ENCODE measurements at places on chromosomes 1 and 21.

GRCh38 chr1:53182111-53182593 is 14.5 kb upstream of the CPT2 start:
- ATAC-seq = peak; percentile 72

- no peak for ATAC-seq
Observed at GRCh38 chr1:230820568-230820967, 47.8 kb downstream of the C1orf198 start.

DNA sequence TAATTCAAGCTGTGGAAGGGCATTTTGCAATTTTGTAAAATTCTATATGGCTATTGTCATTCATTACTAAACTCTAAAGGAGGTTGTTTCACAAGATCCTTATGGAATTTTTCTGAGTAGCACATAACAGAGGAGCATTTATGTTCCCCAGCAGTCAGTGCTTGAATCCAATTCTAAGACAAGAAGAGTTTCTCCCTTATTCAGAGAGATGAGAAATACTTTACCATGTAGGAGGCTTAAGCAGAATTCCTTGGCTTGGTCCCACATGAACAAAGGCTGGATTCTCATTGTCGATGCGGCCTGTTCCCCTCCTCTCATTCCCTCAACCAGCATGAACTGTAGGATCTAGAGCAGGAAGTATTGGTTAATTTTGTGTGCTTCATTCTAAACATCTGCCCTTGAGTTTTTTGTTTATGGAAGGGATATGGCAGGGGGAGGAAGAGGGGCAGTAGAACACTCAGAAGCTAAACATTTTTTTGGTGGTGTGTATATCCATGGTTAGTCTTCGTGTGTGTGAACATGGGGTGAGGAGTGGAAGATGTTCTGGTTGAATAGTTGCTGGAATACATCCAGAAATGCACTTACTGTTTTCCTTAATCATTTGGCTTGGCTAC is 74.3 kb downstream of the LAMC1 start:
- no peak for ATAC-seq

DNA sequence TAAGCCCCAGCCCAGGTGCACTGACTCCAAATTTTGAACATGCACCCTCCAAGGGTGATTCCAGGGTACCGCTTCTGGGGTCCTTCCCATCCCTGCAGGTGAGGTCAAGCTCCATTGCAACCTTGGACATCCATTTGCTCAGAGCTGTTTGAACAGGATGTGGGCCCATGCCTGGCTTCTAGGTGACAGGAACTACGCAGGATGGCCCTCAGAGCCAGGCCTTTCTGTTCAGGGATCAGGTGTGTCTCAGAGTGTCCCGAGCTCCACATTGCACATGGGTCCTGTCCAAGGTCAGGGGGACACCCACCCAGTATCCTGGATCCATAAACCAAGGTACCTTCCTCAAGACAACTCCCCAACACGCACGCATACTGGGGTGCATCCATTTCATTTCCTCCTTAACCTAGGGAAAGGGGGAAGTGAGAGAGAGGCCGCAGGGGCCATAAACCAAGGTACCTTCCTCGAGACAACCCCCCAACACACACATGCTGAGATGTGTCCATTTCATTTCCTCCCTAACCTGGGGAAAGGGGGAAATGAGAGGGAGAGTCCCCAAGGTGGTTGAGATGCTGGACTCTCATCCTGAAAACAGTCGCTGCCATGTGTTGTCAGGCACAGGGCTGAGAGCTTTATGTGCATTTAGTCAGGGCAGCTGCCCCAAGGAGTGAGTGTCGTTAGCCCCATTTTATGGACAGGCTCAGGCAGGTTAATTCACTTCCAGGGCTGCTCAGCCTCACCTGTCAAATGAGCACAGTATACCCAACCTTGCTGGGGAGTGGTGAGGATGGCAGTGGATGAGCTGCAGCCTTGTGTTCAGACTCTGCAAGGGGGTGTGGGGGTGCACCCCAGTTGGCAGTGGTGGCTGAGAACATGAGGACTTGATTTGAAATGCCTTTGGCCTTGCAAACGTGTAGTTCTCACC is 2.1 kb downstream of the SLC66A1 start:
- no peak for ATAC-seq

GRCh38 chr1:232922485-232922884 is 27.9 kb upstream of the NTPCR start:
- no peak for ATAC-seq

- ATAC-seq = no peak
Observed at GRCh38 chr21:32448803-32449594, 36.5 kb downstream of the EVA1C start.

- ATAC-seq = no peak
Observed at GRCh38 chr1:147717051-147717705, 43.2 kb downstream of the GJA5 start.

- no peak for ATAC-seq
Observed at GRCh38 chr21:27721675-27722074, 754.8 kb upstream of the ADAMTS5 start.

DNA sequence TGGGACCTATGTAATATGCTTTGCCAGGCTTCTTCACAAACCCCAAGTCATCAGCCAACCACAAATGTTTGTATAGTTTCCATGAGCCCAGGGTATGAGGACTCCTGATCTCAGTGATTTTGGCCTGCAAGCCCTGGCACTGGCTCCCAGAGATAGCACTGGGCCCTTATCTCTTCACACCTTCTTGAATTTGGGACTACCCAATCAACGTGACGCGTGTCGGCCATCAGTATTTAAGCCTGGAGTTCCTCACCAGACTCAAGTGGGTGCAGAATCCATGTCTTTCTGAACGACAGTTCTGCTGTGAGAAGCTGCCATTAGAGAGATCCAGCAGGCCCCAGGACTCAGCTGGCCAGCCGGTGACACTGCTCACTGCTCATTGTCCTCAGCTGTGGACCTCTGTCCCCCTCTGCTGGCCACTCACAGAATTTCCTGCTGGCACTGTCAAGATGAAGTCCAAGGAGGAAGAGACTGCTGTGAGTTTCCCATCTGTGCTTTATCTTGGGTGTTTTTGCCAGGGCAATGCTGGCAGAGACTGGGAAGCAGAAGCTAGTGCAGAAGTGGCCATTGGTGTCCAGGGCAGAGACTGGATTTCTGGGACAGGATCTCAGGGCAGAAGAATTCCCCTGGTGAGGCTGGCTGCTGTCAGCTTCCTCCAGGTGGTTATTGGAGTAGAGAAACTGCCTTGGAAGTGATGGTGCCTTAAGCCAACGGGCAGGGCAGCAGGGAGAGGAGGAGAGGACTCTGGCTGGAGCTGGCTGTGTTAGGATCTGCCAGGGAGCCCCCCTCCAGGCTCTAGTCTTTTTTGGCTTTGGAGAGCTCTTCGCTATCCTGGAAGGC is 28.4 kb downstream of the TMCC2 start:
- ATAC-seq = peak; percentile 88

DNA sequence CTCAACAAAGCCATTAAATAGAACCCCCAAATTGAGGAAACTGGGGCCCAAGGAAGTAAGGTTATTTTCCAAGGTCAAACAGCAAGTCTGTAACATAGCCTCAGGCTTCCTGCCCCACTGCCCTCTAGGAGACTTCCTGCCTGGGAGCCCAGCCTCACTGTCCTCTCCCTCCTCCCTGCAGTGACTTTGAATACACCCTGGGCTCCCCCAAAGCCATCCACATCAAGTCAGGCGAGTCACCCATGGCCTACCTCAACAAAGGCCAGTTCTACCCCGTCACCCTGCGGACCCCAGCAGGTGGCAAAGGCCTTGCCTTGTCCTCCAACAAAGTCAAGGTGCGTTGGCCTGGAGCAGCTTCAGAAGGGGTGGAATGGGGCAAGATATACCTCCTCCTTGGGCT is 18.3 kb downstream of the GRHL3 start:
- ATAC-seq = no peak

DNA sequence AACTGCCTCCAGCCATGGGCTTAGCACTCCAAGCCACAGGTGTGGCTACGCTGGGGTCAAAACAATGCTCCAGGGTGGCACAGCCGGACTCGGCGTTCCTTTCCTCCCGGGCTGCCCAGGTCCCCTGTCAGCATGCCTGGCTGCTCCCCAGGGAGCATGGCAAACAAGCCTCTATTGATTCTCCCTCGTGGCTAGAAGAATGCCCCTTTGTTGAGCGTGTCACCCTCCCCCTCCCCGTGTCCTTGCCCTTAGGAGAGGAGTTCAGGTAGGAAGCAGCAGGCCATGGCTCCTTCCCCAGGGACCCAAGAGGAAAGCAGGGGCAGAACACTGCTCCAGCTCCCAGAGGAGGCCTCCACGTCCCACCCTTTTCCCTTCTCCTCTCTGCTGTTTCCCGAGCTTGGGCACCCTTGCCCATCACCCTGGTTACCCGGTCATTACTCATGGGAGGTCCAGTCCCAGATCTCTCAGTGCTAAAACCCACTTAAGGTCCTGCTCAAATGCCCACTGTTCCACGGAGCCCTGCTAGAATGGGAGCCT is 57.4 kb upstream of the CITED4 start:
- no peak for ATAC-seq

DNA sequence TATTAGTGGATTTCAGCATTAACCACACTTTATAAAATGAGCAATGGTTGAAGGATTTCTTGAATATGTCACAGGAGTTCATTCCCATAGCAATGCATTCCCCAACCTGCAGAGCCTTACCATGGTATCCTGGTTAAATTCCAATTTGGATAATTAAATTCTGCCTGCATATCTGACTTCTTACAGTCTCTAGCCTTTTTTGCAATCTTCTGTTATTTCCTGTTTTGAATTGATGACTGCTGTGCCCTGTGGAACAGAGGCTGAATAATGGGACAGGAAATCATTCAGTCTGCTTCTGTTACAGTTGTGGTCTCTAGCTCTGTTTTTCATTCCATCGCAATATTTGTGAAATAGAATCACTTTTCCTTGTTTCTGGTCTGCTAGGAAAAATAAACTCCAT is 1823.9 kb downstream of the PLA2G4A start:
- no peak for ATAC-seq

- no peak for ATAC-seq
Observed at GRCh38 chr1:238779716-238780115, 606.7 kb upstream of the CHRM3 start.

DNA sequence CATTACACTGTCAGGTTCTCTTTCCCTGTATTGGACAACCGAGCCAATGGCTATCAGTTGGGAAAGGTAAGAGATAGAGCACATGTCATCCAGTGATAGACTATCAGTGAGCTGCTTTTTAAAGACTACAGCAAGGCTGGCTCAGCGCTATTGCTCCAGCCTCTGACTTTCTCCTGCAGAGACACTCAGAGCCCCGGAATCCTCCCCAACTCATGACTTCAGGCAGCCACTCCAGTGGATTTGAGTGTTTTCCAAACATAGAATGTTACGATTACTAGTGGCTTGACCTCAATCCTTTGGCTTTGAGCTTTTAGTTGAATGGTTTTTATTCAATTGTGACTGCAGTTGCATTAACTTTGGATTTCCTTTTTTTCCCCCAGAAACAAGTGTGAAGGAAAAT is 331.9 kb downstream of the DISC1 start:
- no peak for ATAC-seq

DNA sequence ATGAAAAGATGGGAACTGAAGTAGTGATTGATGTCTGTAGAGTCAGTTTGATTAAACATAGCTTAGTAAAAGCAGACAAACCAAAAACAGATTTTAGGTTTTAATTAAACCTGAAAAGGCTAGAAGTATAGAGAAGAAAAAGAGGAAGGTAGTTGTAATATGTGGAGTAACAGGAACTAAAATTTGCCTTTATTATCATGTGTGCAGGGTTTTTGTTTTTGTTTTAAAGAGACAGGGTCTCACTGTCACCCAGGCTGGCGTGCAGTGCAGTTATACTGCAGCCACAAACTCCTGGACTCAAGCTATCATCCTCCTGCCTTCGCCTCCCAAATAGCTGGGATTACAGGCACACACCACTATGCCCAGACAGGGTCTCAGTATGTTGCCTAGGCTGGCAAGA is 6.0 kb downstream of the TOR1AIP1 start:
- ATAC-seq = no peak

DNA sequence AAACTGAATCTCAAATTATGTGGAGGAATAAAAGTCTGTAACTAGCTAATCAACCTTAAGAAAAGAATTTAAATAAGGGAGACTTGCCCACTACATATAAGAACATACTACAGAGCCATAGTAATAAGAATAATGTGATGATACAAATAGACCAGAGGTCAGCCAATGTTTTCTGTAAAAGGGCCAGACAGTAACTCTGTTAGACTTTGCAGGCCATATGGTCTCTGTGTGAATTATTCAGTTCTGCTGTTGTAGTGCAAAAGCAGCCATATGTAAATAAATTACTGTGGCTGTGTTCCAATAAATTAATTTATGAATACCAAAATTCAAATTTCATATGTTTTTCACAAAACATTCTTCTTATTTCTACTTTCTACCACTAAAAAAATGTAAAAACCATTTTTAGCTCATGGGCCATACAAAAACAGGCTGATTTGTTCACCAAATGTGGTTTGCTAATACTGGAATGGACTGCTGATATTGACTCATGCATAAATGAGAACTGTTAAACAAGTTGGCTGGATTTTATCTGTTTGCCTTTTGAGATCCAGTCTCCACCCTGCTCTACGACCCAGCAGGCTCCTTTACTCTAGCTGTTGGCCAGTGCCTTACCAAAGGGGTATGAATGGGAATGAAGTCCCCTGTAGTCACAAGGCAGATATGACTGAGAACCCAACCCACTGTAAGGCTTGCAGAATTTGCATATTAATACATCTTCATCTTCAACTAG is 98.2 kb upstream of the ZNHIT6 start:
- ATAC-seq = no peak

DNA sequence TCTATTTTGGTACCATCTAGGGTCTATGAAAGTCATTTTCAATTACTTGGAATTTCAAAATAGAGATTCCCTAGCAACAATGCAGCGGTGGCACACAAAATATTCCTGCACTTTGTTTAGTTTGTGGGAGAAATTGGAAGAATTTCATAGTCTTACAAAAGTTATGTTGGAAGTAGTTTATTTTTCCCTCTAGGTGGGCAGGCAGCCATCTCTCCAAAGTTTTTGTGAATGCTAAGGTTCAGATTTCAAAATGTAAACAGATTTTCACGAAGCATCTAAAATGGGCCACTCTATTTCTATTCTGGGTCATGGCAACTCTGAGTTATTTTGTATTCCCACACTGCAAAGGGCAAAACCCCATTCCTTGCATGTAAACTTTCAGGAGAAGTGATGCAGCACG is 8.0 kb downstream of the SMCP start:
- no peak for ATAC-seq

DNA sequence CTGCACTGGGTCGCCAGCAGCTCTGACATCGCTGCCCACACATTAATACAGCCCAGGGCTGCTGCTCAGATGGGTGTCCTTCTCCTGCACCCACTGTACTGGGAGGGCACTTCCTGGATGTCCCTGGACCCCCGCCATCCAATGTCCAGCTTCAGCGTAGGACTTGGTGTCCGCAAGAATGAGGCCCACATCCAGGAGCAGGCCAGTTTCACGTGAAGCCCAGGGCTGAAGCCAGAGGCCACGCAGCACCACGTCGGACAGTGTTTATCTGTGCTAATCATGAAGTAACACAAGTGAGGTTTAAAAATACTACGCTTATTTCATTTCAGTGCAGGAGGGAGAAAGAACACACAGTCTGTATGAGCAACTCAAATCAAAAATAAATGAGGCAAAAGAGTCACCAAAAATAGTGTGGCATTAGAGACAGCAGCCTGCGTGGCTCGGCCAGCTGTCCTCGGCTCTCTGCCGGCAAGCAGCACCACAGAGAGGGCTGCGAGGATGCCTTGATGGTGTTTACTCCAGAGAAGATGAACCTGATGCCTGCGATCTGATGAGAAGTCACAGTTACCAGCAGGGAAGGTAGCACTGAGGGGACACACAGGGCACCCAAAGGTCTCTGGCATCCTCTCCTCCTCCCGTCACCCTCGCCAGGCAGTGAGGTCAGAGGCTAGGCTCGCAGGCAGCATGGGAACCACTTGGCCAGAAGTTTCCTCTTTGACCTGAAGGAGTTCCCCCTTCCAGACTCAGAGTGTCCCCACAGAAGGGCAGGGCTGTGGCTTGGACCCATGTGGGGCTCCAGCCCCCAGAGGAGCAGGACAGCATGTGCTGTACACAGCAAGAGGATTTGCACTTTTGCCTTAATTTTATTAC is 22.1 kb upstream of the NPHP4 start:
- no peak for ATAC-seq
